ENCODE measurements at places on chromosomes 5 and 9.

- ATAC-seq = no peak
These were observed 363.9 kb upstream of the KLF4 start for GRCh38 chr9:107853461-107853860.

DNA sequence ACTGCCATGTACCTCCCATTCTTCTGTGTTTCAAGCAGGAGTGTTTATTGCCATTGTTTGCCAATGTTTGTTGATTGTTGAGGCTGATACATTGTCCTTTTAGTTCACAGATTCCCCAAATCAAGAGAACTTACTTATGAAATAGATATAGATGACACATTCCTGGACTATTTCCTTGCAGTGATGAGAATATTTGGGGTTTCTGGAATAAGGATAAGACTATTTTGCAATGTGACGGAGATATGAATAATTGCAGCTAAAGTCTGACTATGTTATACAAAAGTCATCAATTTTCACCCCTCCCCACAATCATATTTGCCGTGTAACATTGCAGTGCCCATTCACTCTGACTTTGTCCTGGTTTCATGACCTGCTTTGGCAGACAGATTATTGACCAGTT, 460.8 kb downstream of the CDH10 start:
- ATAC-seq = no peak

DNA sequence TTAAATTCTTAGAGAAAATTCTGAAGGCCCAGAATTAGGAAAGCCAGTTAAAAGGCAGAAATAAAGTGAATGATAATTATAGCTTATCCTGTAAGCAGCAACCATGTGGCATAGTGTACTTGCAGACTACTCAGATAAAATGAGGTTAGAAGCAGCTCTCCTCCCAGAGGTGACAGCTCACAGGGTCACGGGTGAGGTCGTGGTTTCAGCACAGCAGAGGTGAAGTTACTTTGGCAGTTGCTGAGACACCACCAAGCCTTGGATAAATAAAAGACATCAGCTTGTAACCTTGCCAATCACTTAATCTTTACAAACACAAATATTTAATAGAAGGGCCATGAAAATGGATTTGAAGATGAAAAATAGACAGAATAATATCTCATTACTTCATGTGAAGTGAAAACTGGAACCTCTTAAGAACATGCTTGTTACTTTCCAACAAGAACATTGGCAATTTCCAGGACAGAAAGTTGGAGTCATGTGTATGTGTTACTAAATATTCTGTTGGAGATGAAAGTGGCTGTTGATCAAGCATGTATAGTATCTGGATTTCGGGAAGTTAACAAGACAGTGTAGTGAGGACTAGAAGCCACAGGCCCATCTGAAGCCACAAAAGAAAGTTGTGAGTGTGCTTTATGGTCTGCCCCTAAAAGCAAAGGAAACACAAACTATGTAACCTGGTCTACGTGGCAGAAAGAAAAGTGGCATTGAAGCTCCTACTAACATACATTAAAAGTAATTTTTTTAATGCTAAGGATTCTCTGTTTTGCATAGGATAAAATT, 134.4 kb downstream of the ERCC6L2 start:
- ATAC-seq = no peak

GRCh38 chr5:76342474-76342873, 60.6 kb upstream of the IQGAP2 start:
- ATAC-seq = no peak

DNA sequence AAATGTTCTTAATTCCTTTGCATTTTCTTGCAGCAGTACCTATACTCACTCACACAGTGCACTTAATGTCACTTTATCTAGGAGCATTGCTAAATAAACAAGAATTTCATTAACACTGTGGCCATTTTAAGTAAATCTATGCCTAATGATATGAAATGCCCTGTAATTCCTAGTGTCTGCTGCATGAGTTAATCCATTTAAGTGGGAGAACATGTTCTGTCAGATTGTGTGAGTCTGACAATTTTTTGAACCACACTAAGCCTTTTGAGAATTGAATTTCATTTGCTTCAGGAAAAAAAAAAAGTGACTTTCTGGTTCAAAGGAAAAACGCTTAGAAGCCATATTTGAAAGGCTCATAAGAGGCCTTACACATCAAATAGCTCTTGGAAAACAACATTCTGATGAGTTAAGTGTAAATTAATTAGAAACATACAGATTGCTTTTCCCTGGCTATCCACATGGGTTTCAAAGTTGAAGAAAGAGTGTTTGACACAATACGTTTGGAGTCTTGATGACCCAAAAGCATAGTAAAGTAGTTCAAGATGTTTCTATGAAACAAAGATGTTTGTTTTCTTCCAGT, 446.7 kb upstream of the GRAMD2B start:
- ATAC-seq = no peak

DNA sequence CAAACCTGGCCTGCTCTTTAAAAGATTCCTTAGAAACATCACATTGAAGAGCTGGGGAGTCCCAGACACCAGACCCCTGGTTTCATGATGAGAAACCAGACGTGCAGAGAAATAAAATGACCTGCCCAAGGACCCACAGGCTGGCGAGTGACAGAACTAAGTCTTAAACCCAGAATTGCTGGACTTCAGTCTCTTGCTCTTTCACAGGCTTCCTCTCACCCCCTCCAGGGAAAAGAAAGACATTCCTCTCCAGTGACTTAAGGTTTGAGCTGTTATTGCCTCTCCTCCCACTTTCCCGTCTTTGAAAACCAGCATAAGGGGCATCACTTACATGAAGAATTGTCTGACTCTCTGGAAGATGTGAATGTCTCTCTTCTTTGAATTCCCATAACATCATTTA, 535.2 kb downstream of the IRX1 start:
- no peak for ATAC-seq

- peak; percentile 83 for ATAC-seq
These were observed 48.8 kb downstream of the NTNG2 start for GRCh38 chr9:132210472-132211145.

DNA sequence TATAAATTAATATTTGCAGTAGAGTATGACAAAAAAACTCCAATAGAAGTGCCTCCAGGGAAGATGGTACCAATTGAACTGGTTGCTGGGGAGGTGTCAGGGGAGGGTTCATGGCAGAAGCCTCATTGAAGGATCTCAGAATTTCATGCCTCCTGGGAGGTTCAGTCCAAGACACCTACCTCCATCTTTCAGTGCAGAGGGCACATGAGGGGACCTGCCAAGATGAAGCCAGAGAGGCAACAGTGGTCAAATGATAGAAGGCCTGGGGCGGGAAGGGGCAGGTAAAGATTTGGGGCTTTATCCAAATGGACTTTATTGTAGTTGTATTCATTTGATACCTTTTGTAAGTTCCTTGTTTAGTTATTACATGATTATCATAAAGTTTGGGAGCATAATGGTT, 25.9 kb upstream of the KCNIP1 start:
- no peak for ATAC-seq

DNA sequence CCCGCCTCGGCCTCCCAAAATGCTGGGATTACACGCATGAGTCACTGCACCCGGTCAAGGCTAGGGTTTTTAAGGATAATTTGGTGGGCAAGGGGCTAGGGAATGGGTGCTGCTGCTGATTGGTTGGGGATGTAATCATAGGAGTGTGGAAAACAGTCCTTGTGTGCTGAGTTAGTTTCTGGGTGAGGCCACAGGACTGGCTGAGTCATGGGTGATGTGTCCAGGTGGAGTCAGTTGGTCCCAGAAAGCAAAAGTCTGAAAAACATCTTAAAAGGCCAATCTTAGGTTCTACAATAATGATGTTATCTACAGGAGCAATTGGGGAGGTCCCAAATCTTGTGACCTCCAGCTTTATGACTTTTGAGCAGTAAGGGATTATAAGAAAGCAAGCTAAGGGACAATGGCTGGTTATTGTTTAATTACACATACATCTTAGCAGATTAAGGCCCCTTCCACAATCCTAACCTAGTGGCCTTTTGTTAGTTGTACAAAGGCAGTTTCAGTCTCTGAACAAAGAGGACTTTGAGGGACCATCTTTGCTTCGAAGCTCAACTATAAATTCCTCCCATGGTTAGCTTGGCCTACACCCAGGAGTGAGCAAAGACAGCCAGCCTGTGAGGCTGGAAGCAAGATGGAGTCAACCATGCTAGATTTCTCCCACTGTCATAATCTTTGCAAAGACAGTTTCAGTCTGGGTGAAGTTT, 5.5 kb upstream of the AOPEP start:
- peak; percentile 79 for ATAC-seq

GRCh38 chr5:63097286-63097685, 518.7 kb downstream of the LRRC70 start:
- no peak for ATAC-seq

GRCh38 chr9:130432362-130432761, 12.4 kb upstream of the ASS1 start:
- peak; percentile 35 for ATAC-seq

DNA sequence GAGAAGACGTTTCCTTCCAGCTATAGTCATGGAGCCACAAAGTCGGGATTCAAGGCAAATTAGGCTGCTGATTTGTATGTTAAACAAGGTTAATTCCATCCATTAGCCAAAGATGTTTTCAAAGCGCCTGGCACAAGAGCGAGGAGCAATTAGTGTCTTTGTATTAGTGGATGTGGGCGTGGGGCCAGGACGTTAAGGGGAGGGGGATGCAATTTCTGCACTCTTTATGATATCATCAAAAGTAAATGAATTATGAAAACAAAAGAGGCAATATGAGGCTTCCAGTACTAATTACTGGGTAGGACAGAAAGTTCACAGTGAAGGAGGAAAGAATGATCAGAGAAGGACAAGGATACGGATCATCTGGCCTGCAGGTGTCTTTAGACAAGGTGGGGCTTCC, 230.9 kb upstream of the MSX2 start:
- no peak for ATAC-seq

- ATAC-seq = no peak
These were observed 13.9 kb downstream of the NEK6 start for GRCh38 chr9:124271660-124272059.

- ATAC-seq = peak; percentile 70
These were observed 114.8 kb downstream of the HSD17B3 start for GRCh38 chr9:96187151-96187555.

DNA sequence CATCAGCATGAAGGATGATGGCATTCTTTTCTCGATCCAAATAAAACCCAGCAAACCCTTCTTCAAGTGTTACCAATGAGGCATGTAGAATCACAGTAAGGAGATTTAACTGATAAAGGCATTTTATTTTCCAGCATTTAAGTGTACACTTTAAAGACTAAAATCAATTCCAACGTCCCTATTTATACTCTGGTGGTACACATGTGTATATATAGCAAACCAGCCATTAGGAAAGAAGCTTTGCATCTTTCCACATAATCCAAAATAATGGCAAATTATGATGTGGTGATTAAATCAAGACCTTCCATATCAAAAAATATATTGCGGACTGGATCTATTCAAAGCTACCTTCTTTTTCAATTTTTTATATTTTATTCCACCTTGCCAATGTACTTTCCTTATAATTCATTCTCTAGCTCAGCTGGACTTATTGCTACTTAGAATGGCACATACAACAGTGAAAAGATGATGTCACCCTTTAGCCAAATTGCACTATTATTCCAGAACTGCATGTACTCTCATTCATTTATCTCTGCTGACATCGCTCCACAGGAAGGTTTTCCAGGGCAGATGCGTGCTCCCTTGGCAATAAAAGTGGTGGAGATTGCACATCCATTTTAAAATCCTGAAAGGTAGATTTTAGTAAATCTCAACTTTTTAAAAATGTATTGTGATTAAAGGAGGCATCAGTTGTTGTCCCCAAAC, 63.3 kb upstream of the SLC30A5 start:
- no peak for ATAC-seq

GRCh38 chr9:105510024-105510423, 47.9 kb upstream of the FKTN start:
- no peak for ATAC-seq

GRCh38 chr5:181207214-181207959, 2.4 kb upstream of the TRIM7 start:
- ATAC-seq = peak; percentile 36

DNA sequence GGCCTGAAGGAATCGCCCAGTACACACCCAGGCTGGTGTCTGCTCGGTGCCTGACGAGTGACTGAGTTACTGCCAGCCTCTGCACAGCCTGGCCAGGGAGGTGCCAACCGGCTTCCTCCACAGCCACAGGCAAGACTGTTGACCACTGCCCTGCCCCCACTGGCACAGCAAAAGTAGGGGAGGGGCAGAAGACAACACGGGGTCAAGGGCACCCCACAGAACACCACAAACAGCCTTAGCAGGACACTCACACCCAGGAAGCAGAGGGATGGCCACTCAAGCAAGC, 722 bp upstream of the LHX3 start:
- ATAC-seq = no peak

- no peak for ATAC-seq
These were observed 191.5 kb upstream of the GNA14 start for GRCh38 chr9:77839459-77840140.

DNA sequence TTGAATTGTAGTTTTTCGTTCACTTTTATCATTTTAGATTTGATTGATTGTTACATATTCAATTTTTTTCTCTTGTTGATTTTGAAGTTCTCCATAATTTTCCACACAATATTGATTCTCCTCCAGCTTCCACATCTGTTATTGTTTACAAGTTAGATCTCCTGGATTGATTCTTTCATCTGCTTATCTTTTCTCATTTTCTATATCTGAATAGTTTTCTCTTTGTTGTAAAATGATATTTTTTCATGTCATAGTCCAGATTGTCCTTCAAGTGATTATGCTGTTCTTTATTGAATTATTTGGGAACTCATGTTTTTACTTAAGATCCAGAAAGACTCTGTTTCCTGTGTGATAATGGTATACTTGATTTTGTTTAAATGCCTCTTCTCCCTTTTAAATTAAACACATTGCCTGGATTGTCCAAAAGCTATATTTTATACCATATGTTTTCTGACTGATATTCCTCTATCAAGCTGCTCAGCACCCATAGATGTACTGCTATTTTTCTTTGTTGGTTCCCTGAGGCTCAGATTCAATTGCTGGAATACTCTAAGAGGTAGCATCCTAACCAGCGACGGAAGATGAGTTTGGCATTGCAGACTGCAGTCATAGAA, 206.6 kb upstream of the PRR16 start:
- ATAC-seq = no peak

GRCh38 chr9:2758898-2759510, 41.7 kb downstream of the KCNV2 start:
- ATAC-seq = no peak

DNA sequence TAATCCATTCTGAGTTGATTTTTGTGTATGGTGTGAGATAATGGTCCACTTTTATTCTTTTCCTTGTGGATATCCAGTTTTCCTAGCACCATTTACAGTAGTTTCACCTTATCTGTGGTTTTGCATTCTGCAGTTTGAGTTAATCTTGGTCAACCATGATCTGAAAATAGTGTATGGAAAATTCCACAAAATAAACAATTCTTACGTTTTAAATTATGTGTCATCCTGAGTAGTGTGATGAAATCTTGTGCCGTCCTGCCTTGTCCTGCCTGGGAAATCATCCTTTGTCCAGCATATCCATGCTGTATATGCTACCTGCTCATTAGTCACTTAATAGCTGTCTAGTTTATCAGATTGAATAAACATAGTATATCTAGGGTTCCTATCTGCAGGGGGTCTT, 42.1 kb downstream of the CDC42SE2 start:
- peak; percentile 48 for ATAC-seq
